ENCODE measurements at places on chromosomes 13 and 19.

- no peak for DNase-seq
Observed at GRCh38 chr13:41387576-41387975, 69.8 kb upstream of the RGCC start.

DNA sequence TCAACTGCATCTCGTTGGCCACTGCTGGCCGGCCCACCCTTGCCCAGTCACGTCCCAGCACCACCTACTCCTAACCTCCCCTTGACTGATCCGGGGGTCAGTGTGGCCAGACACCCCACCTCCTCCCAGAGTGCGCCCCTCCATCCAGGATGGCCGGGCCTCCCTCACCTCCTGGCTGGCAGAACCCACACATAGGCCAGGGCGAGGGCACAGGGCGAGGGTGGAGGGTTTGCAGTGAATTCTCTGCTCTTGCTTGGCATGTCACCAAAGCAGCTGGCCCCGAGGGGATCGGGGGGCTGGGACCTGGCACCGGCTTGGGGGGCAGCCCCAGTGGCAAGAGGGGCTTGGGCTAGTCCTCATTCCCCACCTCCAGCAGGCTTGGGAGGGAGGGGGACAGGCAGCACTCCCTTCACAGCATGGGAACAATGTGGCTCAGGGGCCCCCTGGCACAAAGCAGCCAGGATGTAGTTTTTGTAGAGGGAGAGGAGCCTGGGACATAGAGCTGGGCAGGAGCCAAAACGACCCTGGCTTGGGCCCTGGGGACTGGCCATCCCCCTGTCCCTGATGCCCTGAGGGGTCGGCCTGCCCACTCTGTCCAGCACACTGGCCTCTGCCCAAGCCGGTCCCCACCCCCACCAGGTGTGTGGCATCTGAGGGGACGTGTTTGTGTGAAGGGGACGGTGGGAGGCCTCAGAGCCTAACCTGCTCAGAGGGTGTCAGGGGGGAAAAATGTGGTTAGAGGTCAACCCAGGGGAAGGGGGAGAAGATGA lies 28.5 kb upstream of the ASF1B start:
- DNase-seq: no peak

- DNase-seq: no peak
Observed at GRCh38 chr19:47658431-47659348, 49.8 kb downstream of the BICRA start.

DNA sequence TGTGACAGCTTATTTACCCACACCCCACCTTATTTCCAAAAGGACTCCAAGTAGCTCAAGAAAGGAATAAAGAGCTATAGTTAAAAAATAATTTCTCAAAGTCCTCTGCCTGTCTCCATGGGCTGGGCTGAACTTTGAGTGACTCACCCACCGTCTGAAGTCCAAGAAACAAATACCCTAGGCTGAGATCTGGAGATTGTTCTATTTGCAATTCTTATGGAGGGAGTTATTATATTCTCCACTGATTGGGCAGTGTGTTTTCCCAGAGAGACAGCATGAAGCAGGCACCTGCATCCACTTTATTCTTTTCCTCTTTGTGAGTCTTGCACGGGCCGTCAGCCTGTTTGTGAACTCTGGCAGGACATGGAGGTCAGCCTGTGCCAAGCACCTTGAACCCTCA lies 63.2 kb downstream of the SHISA2 start:
- no peak for DNase-seq

- DNase-seq: no peak
Observed at GRCh38 chr13:33682020-33682564, 135.9 kb upstream of the RFC3 start.

- DNase-seq: no peak
Observed at GRCh38 chr13:73698859-73699258, 435.3 kb downstream of the KLF12 start.

GRCh38 chr19:56222901-56223300 lies 20.8 kb downstream of the ZSCAN5C start:
- DNase-seq: no peak

- no peak for DNase-seq
Observed at GRCh38 chr19:45179072-45179891, 698 bp downstream of the BLOC1S3 start.

GRCh38 chr13:37290716-37291505 lies 185.4 kb upstream of the CSNK1A1L start:
- no peak for DNase-seq

- no peak for DNase-seq
Observed at GRCh38 chr13:52447815-52448552, 2.5 kb downstream of the VPS36 start.

- no peak for DNase-seq
Observed at GRCh38 chr13:46348961-46349360, 38.1 kb downstream of the RUBCNL start.

- no peak for DNase-seq
Observed at GRCh38 chr13:33123066-33123859, 107.0 kb downstream of the KL start.

DNA sequence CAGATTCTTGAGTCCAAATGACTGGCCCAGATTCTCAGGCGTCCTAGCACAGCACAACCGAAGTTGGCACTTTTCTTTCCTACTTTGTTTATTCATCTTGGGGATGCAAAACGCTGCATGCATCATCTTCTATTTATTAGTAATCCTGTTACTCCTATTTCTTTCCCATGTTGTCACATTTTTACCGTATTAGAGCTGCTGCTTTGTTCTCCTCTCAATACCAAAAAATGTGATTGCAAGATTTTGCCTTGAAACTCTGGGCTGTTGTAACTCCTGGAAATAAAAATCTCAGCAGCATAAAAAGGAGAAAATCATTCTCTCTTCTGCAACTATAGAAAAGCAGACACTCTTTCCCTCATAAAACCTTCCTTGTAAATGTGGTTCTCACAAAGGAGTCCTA lies 12.9 kb upstream of the IGSF23 start:
- DNase-seq: no peak

DNA sequence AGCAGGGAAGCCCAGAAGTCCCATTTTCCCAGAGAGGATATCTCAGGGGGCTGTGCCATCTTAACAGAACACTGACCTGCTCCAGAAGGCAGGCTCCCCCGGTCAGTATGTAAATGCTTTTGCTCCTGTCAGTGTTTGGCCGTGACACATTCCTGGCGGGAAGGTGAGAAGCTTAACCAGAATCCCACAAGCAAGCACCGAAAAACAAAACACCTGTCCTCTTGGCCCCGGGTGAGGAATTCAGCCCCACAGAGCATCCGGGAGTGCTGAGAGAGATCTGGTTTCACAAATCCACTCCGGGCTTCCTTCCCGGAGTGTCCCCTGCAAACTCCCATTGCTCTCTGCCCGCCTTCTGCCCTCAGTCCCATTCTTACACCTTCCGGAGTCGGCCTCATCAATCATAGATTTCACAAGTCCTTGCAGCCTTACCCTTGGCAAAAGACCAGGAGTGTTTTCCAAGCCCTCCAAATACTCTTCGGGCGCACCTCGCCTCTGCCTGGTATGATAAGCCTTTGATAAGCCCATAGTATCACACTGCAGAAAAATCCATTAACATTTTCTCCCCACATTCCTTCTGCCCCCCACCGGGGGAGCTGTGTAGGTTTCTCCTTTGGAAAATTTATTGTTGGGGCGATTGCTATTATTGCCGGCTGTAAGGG lies 12.2 kb downstream of the TPM4 start:
- no peak for DNase-seq

- no peak for DNase-seq
Observed at GRCh38 chr19:2636897-2637683, 65.4 kb downstream of the GNG7 start.

GRCh38 chr19:47179653-47180310 lies 49.1 kb downstream of the SAE1 start:
- no peak for DNase-seq

DNA sequence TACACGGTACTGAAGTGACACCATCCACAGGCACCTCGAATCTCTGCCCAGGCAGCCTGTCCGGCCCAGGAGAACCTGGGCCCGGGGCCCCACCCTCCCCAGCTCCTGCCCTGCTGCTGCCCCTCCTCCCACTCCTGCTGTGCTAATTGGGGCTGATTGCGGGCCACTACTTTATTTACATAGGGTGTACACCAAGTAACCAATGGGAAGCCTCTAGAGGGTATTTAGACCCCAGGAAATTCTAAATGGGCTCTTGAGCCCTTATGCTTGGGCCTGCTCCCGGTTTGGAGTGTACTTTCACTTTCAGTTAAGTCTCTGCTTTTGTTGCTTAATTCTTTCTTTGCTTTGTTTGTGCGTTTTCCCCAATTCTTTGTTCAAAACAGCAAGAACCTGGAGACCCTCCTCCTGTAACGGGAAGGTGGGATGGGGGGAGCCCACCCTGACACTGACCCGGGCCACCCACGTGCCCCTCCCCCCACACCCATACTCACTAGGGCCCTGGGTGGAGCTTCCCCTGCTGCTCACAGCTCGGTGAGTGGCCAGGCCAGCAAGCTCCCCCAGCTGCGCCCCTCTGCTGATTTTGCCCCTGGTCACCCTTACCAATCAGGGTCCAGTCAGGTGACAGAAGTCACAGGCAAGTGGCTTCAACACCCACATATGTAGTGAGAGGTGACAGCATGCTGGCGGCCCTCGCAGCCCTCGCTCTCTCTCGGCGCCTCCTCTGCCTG lies 9.4 kb downstream of the SCGB2B2 start:
- no peak for DNase-seq

DNA sequence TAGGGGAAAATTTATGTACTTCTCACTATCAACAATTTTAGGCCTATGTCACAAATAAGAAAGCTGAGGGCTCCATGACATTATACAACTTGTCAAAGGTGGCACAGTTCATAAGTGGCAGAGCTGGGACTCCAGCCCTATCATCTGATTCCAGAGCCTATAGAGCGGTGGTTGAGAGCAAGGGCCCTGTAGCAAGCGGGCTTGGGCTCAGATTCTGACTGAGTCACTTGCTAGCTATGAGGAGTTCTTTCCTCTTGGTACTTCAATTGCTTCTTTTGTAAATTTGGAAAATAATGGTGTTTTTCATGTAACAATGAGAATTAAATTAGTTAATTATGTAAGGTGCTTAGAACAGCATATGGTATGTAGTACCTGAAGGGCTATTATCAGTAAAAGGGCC lies 28.7 kb upstream of the FAM216B start:
- no peak for DNase-seq

DNA sequence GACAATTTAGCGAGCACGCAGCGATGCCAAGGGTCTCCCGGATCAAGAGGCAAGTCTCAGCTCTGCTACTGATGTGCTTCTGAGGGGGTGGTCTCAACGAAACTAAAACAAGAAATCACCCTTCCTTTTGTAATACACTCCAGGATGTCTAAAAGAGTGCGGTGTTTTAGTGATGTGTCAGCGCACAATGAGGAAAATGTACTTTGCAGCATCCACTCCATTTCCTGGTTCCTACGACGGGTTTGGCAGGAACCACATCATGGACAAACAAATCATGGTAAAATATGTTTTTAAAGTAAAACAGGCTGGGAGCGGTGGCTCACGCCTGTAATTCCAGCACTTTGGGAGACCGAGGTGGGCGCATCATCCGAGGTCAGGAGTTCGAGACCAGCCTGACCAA lies 154.0 kb upstream of the TSC22D1 start:
- DNase-seq: no peak

GRCh38 chr13:98187965-98188261 lies 10.8 kb upstream of the RNF113B start:
- no peak for DNase-seq

DNA sequence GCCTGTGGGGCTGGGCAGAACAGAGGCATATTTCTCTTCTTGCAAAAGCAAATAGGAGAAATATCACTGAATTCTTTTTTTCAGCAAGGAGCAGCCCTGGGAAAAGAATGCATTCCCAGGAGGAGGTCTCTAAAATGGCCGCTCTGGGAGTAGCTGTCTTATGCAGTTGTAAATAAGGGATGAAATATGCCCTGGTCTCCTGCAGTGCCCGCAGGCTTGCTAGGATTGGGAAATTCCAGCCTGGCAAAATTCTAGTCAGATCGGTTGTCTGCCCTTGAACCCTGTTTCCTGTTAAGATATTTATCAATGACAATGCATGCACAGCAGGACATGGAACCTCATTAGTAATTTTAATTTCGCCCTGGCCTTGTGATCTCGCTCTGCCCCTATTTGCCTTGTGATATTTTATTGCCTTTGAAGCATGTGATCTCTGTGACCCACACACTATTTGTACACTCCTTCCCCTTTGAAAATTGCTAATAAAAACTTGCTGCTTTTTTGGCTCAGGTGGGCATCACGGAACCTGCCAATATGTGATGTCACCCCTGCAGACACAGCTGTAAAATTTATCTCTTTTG lies 1993.2 kb downstream of the PCDH9 start:
- no peak for DNase-seq

DNA sequence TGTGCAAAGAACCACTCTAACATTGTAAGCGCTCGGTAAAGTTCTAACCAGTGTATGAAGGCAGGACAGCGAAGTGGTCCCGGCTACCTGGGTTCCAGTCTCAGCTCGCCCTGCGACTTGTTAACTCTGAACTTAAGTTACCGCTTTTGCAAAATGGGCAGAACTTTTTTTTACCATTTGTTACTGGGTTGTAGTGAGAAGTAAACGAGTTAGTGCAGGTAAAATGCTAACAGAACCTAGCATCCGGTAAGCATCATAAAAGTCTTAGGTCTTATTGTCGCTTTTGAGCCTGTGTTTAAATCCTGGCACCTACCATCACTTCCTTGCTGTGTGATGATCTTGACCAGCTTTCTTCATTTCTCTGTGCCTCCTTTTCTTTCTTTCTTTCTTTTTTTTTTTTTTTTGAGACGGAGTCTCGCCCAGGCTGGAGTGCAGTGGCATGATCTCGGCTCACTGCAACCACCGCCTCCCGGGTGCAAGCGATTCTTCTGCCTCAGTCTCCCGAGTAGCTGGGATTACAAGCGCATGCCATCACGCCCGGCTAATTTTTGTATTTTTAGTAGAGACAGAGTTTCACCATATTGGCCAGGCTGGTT lies 734 bp upstream of the TRMT1 start:
- no peak for DNase-seq

DNA sequence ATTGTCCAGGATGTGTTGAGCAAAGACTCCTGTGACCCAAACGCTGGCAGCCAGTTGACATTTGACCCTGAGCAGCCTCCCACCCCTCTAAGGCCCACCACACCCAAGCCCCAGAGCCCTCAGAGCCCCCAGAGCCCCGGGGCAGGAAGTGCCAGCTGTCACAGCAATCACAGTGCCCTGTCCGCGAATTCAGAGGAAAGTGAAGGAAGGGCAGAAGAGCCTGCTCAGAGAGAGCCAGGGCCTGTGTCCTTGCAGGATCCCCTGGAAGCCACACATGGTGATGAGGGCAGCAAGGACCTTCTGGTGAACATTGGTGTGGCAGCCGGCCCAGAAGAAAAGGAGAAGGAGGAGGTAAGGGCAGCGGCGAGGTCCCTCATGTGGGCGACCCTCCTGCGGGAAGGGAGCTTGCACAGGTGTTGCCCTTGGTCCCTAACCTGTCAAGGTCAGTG lies 63.7 kb downstream of the SPATA13 start:
- no peak for DNase-seq

GRCh38 chr19:50568728-50569698 lies 778 bp upstream of the LRRC4B start:
- DNase-seq: no peak

- no peak for DNase-seq
Observed at GRCh38 chr19:43560687-43561086, 14.6 kb downstream of the XRCC1 start.

GRCh38 chr13:20519875-20520274 lies 5.8 kb downstream of the CRYL1 start:
- no peak for DNase-seq

Measured in iPS DF 19.7 (cell line).